ENCODE measurements at places on chromosomes 11 and 22.

GRCh38 chr11:567629-568292, 7.0 kb downstream of the RASSF7 start:
- H3K4me1 ChIP-seq, result peaks cover 9% of the 10 kb centered on the region
- H3K27me3 ChIP-seq, result no peaks in the 10 kb centered on the region
- no peak for DNase-seq
- no peak overlapping the region for H3K4me3 ChIP-seq
- peaks cover 11% of the 10 kb centered on the region for H3K36me3 ChIP-seq
- no peak overlapping the region for H3K27ac ChIP-seq

DNA sequence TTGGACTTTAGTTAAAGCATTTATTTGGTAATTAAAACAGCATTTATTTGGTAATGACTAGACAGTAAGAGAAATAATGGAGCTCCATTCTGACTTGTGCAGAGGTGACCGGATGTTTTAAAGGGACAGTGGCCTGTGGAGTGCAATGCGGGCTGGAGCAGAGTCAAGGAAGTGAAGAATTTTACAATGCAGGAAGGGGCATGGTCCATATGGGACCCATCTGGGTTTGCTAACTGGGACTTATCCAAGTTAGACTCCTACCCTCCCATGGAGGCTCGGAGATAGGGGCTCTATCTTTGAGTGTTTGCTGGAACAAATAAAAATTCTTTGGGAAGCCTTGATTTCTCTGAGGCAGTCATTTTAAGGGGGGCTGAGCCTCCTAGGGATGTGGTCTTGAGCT, 59.9 kb upstream of the MYO18B start:
- no peak overlapping the region for H3K27ac ChIP-seq
- no peak for DNase-seq
- H3K4me3 ChIP-seq, result no peak overlapping the region
- peaks cover 93% of the 10 kb centered on the region for H3K36me3 ChIP-seq
- no peaks in the 10 kb centered on the region for H3K4me1 ChIP-seq

GRCh38 chr11:71119656-71120269, 132.6 kb downstream of the SHANK2 start:
- H3K27ac ChIP-seq, result no peak overlapping the region
- H3K27me3 ChIP-seq, result no peaks in the 10 kb centered on the region
- H3K4me3 ChIP-seq, result no peak overlapping the region
- no peaks in the 10 kb centered on the region for H3K36me3 ChIP-seq
- no peaks in the 10 kb centered on the region for H3K4me1 ChIP-seq

GRCh38 chr11:107669893-107670601, 41.8 kb downstream of the SLN start:
- H3K27ac ChIP-seq, result no peak overlapping the region
- no peaks in the 10 kb centered on the region for H3K36me3 ChIP-seq
- no peak overlapping the region for H3K4me3 ChIP-seq
- no peaks in the 10 kb centered on the region for H3K4me1 ChIP-seq
- DNase-seq, result no peak

DNA sequence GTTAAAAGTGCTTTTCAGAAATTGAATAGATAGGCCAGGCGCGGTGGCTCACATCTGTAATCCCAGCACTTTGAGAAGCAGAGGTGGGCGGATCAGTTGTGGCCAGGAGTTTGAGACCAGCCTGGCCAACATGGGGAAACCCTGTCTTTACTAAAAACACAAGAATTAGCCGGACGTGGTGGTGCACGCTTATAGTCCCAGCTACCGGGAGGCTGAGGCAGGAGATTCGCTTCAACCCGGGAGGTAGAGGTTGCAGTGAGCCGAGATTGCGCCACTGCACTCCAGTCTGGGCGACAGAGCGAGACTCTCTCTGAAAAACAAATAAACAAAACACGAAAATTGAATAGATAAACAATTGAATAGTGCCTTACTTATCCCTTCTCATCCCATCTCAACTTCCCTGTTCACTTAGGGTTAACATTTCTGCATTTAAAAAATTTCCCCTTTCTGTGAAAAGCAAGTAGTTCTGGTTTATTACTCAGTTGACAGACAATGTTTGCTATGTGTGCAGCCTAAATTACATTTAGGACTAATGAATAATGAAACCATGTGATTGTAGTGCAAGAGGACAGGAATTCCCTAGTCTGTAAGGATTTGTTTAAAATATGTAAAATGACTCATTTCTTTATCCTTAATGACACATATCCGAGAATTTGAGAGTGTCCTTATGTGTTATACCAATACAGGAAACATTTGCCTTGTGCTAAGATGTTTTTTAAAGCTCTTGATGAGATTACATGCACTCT, 6.0 kb downstream of the RNF169 start:
- H3K36me3 ChIP-seq, result no peaks in the 10 kb centered on the region
- no peak for DNase-seq
- H3K4me1 ChIP-seq, result peaks cover 36% of the 10 kb centered on the region
- no peaks in the 10 kb centered on the region for H3K27me3 ChIP-seq

- H3K4me3 ChIP-seq, result no peak overlapping the region
- no peak overlapping the region for H3K27ac ChIP-seq
- no peaks in the 10 kb centered on the region for H3K27me3 ChIP-seq
- no peak for DNase-seq
- no peaks in the 10 kb centered on the region for H3K4me1 ChIP-seq
Observed at GRCh38 chr11:86440843-86441242, 66.2 kb downstream of the CCDC81 start.

DNA sequence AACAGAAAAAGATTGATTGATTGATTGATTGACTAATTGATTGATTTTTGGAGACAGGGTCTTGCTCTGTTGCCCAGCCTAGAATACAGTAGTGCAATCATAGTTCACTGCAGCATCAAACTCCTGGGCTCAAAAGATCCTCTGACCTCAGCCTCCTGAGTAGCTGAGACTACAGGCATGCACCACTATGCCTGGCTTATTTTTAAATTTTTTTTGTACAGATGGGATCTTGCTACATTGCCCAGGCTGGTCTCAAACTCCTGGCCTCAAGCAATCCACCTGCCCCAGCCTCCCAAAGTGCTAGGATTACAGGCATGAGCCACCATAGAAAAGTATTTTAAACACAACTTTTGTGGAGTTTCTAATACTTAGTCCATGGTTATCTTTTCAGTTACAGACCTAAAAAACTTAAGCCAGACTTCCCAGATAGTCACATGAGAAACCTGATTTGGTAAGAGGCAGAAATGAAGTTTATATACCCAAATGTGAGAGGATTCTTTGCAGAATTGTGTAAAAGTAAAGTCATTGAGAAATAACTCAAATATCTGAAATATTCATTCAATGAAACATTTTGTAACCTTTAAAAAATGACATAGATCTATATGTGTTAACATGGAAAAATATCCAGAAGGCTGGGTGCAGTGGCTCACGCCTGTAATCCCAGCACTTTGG, 186.5 kb downstream of the SWAP70 start:
- peaks cover 92% of the 10 kb centered on the region for H3K36me3 ChIP-seq
- no peak overlapping the region for H3K4me3 ChIP-seq
- H3K27me3 ChIP-seq, result no peaks in the 10 kb centered on the region
- no peaks in the 10 kb centered on the region for H3K4me1 ChIP-seq
- no peak overlapping the region for H3K27ac ChIP-seq

- H3K27me3 ChIP-seq, result no peaks in the 10 kb centered on the region
- no peak overlapping the region for H3K27ac ChIP-seq
- no peak overlapping the region for H3K4me3 ChIP-seq
- DNase-seq, result no peak
Observed at GRCh38 chr11:20443596-20443995, 56.1 kb downstream of the PRMT3 start.

DNA sequence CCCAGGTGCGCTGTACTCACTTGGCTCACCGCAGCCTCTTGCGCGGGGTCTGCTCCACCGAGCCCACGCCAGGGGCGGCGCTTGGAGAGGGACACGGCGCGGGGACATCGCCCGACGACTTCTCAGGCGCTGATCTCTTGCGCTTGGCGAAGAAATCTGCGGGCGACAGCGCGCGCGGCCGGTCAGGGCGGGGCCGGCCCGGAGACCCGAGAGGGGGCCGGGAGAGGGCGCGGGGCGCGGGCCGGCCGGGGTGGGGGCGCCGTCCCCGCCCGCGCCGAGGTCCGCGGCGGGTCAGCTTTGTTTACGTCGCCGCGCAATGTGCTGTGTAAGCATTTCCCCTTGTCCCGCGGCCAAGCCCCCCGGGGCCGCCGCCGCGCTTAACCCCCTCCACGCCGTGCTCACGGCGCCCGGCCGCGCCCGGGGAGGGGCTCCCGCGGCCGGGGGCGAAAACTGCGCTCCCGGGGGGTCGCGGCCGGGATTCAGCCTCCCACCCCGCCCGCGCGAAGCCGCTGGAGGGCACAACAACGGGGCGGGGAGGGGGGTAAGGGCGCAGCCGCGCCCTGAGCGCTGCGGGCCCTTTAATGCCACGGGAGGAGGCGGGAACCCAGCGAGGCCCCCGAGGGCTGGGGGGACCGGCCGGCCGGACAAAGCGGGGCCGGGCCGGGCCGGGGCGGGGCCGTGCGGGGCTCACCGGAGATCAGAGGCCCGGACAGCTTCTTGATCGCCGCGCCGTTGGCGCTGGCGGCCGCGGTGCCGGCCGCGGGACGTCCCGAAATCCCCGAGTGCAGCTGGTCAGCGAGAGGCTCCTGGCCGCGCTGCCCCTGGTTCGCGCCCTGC, 1.4 kb downstream of the CDKN1C start:
- peak overlapping the region; percentile 77 for H3K4me3 ChIP-seq
- no peaks in the 10 kb centered on the region for H3K36me3 ChIP-seq
- no peak for DNase-seq
- no peak overlapping the region for H3K27ac ChIP-seq
- peaks cover 48% of the 10 kb centered on the region for H3K27me3 ChIP-seq

GRCh38 chr11:19953909-19954308, 206.4 kb downstream of the DBX1 start:
- H3K27me3 ChIP-seq, result no peaks in the 10 kb centered on the region
- H3K36me3 ChIP-seq, result no peaks in the 10 kb centered on the region
- H3K27ac ChIP-seq, result no peak overlapping the region
- H3K4me3 ChIP-seq, result no peak overlapping the region

DNA sequence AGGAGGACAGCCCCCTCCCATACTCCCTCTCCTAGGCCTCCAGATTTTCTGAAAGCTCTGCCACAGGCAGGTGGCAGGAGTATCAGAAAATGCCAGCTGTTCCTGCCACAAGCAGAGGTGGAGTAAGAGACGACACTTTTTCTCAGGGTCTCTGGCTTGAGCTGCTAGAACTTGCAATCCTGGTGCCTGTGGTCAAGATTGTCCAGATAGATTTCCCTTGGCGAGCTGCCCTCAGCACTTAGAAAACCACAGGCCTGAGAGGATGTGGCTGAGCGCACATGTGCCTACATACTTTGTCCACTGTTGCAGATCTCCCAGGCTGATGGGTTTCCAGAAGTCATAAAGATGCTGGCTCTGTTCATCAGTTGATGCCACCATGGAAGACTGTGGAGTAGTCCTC, 65.7 kb upstream of the NAV2 start:
- no peaks in the 10 kb centered on the region for H3K36me3 ChIP-seq
- no peak overlapping the region for H3K27ac ChIP-seq
- no peaks in the 10 kb centered on the region for H3K4me1 ChIP-seq
- H3K27me3 ChIP-seq, result no peaks in the 10 kb centered on the region

DNA sequence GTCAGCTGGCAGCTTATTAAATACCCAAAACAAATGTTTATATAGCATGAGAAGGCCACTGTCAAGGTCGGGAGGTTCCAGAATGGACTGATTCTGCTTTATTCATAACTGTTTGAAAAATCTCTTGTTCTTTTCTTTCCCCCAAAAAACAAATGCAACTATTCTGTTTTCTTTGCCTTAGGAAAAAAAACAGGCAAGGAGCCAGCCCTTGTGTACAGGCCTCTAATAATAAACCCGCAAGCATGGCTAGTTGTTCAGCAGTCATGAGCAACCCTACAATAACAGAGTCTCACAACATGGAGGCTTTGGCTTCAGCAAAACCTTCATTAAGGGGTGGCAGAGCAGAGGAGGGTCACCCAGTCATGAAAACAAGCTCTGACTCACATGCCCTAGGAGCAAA, 191.7 kb downstream of the KIRREL3 start:
- no peak overlapping the region for H3K27ac ChIP-seq
- H3K36me3 ChIP-seq, result no peaks in the 10 kb centered on the region
- no peak for DNase-seq

DNA sequence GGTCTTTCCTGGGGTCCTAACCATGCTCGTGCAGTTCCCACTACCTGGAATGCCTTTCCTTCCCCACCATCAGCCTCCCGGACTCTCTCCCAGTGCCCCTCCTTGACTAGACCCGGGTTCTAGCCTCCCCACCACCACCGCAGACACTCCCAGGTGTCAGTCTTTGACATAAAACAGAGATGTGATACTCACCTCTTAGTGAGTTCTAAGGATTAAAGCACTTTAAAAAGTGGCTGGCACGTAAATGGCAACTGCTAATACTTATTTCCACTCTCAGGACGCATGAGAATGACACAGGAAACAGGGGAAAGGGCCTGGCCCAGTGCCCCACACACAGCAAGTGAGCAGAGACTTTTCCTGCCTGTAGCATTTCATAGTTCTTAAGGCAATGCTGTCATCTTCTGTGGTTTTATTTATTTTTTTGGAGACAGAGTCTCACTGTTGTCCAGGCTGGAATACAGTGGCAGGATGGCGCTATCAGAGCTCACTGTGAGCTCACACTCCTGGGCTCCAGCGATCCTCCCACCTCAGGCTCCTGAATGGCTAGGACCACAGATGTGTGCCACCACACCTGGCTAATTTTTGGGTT, 1.9 kb upstream of the SLC25A45 start:
- H3K4me1 ChIP-seq, result peaks cover 77% of the 10 kb centered on the region
- H3K4me3 ChIP-seq, result no peak overlapping the region
- H3K36me3 ChIP-seq, result peaks cover 14% of the 10 kb centered on the region
- H3K27ac ChIP-seq, result peak overlapping the region; percentile 100
- DNase-seq, result no peak

- no peaks in the 10 kb centered on the region for H3K27me3 ChIP-seq
- no peak overlapping the region for H3K4me3 ChIP-seq
- DNase-seq, result no peak
- H3K4me1 ChIP-seq, result no peaks in the 10 kb centered on the region
Observed at GRCh38 chr11:128291835-128292234, 295.5 kb downstream of the ETS1 start.

DNA sequence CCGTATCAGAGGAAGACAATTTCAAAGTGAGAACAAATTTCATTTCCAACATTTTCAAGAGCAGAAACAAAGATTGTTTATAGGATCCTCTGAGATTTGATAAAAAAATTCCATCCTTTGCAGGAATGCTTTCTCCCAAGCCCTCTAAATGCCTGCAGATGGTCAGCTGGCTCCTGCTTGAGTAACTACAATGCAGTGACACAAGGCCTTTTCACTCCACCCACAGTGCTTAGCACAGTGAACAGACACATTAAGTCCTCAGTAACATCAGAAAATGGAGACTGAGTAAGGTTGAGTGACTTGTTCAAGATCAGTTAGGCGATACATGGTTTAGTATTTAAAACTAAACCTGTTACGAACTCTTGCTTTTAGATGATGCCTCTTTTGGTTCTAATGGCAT, 527.1 kb upstream of the CCDC90B start:
- H3K27me3 ChIP-seq, result no peaks in the 10 kb centered on the region
- H3K4me3 ChIP-seq, result no peak overlapping the region
- no peaks in the 10 kb centered on the region for H3K36me3 ChIP-seq
